ENCODE measurements at places on chromosomes 3 and 15. TPM values are rescaled to one million over a fixed set of nuclear protein-coding genes. Genes with fewer than 3 reads are reported as not detected.
A peak's percentile ranks its signal among the peaks of the same experiment; 100 is the strongest.

Gene RCCD1
- 10.1 TPM for total RNA-seq

Gene SAMMSON
- 3.1 TPM for total RNA-seq

GRCh38 chr3:106729481-106729880 lies 647.8 kb upstream of the CCDC54 start:
- H3K4me3 ChIP-seq, result no peak overlapping the region
- no peaks in the 10 kb centered on the region for H3K27me3 ChIP-seq
- peaks cover 30% of the 10 kb centered on the region for H3K4me1 ChIP-seq
- no peak for DNase-seq
- H3K36me3 ChIP-seq, result no peaks in the 10 kb centered on the region
- no peak overlapping the region for H3K27ac ChIP-seq

DNA sequence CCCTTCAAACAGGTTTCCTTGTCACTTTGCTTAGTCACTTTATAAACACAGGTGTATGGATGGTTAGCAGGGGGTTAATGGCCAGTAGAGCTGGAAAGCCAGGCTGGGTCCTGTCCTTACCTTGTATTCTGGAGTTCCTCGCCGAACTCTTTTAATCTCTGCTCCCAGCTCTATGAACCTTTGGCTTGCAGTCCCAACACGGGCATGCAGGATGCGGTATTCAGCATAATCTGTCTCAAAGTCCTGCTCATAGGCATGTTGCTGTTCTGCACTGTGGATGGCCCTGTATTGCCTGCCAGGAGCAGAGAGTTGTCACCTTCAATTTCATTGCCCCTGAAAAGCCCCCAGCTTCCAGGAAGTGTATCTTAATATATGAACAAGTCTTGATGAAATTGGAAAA lies 2.7 kb downstream of the ELL3 start:
- no peak for DNase-seq
- H3K4me1 ChIP-seq, result peaks cover 14% of the 10 kb centered on the region
- H3K27me3 ChIP-seq, result no peaks in the 10 kb centered on the region
- H3K36me3 ChIP-seq, result no peaks in the 10 kb centered on the region
- no peak overlapping the region for H3K27ac ChIP-seq
- no peak overlapping the region for H3K4me3 ChIP-seq

- no peak overlapping the region for H3K27ac ChIP-seq
- no peaks in the 10 kb centered on the region for H3K36me3 ChIP-seq
- no peaks in the 10 kb centered on the region for H3K27me3 ChIP-seq
- no peak overlapping the region for H3K4me3 ChIP-seq
- no peak for DNase-seq
- no peaks in the 10 kb centered on the region for H3K4me1 ChIP-seq
Observed at GRCh38 chr15:99931703-99932603, 198.7 kb upstream of the LYSMD4 start.

- H3K4me1 ChIP-seq, result no peaks in the 10 kb centered on the region
- no peak overlapping the region for H3K4me3 ChIP-seq
- H3K27ac ChIP-seq, result no peak overlapping the region
- no peaks in the 10 kb centered on the region for H3K27me3 ChIP-seq
- no peaks in the 10 kb centered on the region for H3K36me3 ChIP-seq
- no peak for DNase-seq
Observed at GRCh38 chr15:45234562-45235235, 17.3 kb upstream of the SLC28A2 start.

Gene ROBO1
- 27.8 TPM for total RNA-seq

DNA sequence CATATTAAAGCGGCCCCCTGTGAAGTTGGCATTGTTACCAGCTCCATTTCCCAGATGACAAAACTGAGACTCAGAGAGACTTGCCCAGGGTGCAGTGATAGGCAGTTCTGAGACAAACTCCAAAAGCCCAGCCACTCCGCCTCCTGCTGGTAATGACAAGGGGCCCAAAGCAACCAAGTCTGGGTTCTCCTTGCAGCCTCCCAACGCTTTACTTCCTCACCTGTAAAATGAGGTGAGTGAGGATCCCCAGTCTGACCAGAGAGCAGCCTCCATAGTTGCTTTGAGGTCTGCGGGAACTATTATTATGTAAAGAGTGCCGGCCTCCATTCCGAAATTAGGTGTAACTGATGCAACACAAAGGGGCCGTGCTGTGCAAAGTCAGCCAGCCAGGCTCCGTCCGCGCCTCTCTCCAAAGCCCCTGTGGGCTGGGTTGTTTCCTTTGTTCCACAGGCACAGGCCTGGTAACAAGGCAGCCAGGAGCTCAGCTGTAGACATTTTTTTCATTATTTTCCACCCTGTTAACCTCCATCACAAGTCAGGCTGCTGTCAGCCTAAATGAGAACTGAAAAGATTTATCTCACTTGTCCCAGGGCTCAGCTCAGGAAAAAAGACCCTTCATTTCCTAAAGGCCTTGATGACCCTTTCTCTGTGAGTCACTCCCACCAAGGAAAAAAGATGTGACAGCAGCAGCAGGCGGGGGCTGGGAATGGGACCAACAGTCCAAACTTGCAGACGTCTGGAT lies 139.1 kb upstream of the RAD18 start:
- peaks cover 19% of the 10 kb centered on the region for H3K36me3 ChIP-seq
- H3K4me3 ChIP-seq, result no peak overlapping the region
- no peak overlapping the region for H3K27ac ChIP-seq
- no peak for DNase-seq

DNA sequence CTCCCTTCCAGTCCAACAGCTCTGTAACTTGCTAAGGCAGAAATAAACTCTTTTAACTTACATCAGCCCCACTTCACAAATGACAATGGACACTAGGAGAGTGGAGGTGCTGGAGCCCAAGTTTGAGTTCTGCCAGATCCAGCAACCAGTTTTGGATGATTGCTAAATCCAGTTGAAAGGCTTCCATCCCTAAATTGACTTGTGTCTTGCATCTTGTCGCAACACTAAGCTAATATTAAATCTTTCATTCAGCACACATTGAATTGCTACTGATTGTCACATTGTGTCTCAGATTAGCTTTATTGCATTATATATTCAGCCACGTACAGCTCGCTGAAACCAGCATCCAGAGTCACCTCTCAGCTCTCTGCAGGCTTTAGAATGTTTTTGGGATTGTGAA lies 41.7 kb upstream of the LIPC start:
- no peak overlapping the region for H3K27ac ChIP-seq
- H3K4me1 ChIP-seq, result peaks cover 4% of the 10 kb centered on the region
- no peak overlapping the region for H3K4me3 ChIP-seq
- H3K36me3 ChIP-seq, result no peaks in the 10 kb centered on the region
- no peak for DNase-seq

DNA sequence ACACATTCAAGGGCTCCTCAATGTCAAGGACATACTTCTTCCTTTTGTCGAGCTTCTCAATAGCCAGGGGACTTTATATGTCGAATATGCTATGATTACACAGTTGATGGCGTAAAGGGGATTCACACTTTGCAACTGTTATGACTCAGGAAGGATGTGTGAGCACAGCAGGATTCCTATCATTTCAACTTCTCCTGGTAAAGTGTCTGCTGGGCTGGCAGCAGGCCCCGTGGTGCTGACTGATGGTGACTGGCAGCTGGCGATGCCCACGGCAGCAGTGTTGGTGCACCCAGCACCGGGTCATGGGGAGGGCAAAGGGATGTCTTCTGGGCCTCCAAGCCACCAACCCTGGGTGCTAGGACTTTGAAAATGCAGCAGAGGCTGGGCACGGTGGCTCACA lies 44.8 kb upstream of the GNB5 start:
- H3K27ac ChIP-seq, result no peak overlapping the region
- H3K4me1 ChIP-seq, result no peaks in the 10 kb centered on the region
- DNase-seq, result no peak
- no peak overlapping the region for H3K4me3 ChIP-seq

GRCh38 chr3:108089579-108089978 lies 1.3 kb downstream of the CD47 start:
- H3K36me3 ChIP-seq, result no peaks in the 10 kb centered on the region
- peak overlapping the region; percentile 79 for H3K4me3 ChIP-seq
- no peaks in the 10 kb centered on the region for H3K27me3 ChIP-seq
- H3K4me1 ChIP-seq, result peaks cover 42% of the 10 kb centered on the region
- H3K27ac ChIP-seq, result no peak overlapping the region

DNA sequence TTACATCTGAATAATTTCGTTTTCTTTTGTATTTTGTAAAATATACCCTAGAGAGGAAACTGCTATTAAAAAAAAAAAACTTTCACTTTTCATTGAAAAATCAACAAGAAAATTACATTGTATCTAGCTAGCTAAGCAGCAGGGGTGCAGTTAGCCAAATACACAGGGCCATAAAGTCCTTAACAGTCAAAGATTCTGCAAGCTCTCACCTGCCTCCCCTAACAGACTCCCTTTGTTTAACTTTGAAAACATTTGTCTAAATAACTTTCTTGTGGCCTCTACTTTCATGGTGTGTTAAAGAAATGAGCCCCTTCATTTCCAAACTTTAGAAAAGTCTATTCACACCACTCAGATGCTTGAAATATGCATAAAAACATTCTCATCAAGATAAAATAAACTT lies 23.3 kb downstream of the CBLB start:
- H3K4me1 ChIP-seq, result no peaks in the 10 kb centered on the region
- H3K36me3 ChIP-seq, result no peaks in the 10 kb centered on the region
- H3K4me3 ChIP-seq, result no peak overlapping the region
- DNase-seq, result no peak
- no peaks in the 10 kb centered on the region for H3K27me3 ChIP-seq

Gene DNAJB8
- not detected for total RNA-seq

Gene GPR149
- total RNA-seq, result not detected

DNA sequence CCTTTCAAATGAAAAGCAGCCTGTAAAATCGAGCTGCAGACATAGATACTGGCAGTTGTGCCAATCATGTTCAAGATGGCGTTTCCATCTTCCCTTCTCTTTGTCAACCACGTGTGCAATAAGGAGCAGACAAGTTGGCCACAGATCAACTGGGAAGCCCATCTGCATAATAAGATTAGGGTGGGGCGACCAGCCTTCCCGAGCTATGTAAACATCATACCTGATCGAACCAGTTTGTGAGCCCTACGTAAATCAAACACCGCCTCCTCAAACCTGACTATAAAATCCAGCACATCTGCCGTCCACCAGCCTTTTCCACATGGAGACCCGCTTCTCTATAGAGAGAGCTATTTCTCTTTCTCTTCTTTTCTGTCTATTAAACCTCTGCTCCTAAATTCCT lies 37.2 kb downstream of the TRIM42 start:
- H3K36me3 ChIP-seq, result no peaks in the 10 kb centered on the region
- no peaks in the 10 kb centered on the region for H3K27me3 ChIP-seq
- no peak overlapping the region for H3K27ac ChIP-seq
- no peak for DNase-seq
- peaks cover 12% of the 10 kb centered on the region for H3K4me1 ChIP-seq
- no peak overlapping the region for H3K4me3 ChIP-seq

DNA sequence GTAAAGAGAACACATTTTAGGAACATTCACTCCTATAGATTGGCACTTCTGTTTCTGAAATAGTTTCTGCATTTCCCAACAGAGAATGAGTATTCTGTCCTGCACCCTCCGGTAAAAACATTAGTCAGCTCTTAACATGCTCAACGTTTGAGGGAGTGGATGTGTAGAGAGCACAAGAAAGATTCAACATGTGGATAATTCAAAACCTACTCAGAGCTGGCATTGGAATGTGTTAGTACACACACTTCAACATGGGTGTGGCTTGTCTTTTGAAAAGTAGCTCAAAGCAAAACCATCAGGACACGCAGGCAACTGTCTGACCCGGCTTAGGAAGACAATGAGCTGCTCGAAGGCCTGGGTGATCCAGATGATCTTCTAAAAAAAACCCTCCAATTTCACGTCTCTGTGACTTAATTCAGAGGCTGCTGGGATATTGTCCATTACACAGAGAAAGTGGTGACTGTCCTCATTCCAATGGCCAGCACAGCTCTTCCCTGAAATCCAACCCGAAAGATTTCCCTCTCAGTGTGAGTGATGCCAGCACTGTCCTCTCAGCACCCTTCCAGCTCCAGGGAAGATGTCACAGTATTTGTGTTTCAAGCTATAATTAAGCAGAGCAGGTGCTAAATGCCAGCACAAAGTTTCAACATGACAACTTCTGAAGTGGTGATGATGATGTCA lies 18.1 kb downstream of the FBN1 start:
- H3K4me3 ChIP-seq, result no peak overlapping the region
- H3K27me3 ChIP-seq, result no peaks in the 10 kb centered on the region
- H3K36me3 ChIP-seq, result no peaks in the 10 kb centered on the region
- H3K27ac ChIP-seq, result no peak overlapping the region

Gene SLC22A13
- not detected for total RNA-seq

Gene HESX1
- total RNA-seq, result 1.1 TPM

Gene HTR3E
- not detected for total RNA-seq

Gene C2CD4A
- under 0.01 TPM for total RNA-seq

GRCh38 chr3:138361561-138361971 lies 13.2 kb downstream of the MRAS start:
- H3K4me3 ChIP-seq, result no peak overlapping the region
- no peaks in the 10 kb centered on the region for H3K36me3 ChIP-seq

DNA sequence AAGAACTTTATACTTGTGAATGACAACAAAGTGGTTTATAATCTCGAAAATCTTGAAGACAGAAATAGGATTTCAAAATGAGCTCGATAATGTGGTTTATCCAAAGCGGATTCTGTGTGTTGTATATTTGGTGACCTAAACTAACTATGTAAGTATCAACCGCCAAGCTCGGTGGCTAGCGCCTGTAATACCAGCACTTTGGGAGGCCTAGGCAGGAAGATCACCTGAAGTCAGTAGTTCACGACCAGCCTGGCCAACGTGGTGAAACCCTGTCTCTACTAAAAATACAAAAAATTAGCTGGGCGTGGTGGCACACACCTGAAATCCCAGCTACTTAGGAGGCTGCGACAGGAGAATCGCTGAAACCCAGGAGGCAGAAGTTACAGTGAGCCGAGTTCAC lies 2.2 kb downstream of the ATP13A3 start:
- peaks cover 68% of the 10 kb centered on the region for H3K4me1 ChIP-seq
- no peaks in the 10 kb centered on the region for H3K27me3 ChIP-seq
- no peaks in the 10 kb centered on the region for H3K36me3 ChIP-seq
- H3K4me3 ChIP-seq, result peak overlapping the region; percentile 93
- peak overlapping the region; percentile 96 for H3K27ac ChIP-seq

DNA sequence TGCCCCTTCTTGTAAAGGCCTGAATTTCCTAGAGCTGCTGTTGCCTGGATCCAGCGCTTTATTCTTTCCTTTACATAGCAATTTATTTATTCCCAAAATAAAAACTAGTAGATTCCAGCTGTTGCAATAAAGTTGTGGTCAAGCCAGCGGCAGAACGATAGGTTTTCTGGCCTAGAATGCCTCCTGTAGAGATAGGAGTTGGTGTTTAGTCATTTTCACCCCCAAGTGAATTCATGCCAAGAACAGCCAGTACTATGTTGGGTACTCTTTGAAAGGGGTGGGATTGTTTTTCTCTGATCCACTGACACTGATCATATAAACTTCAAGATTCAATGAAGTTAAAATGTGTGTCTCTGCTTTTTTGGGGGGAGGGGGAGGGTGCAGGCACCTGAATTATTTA lies 69.7 kb downstream of the KLHL25 start:
- DNase-seq, result no peak
- peaks cover 7% of the 10 kb centered on the region for H3K4me1 ChIP-seq
- H3K4me3 ChIP-seq, result no peak overlapping the region
- peak overlapping the region; percentile 90 for H3K27ac ChIP-seq
- no peaks in the 10 kb centered on the region for H3K27me3 ChIP-seq

Gene PDIA5
- total RNA-seq, result 20.1 TPM
